ENCODE measurements at places on chromosomes 4 and X.
A peak's percentile ranks its signal among the peaks of the same experiment; 100 is the strongest.

- DNase-seq = no peak
These were observed 300.4 kb upstream of the RPS6KA3 start for GRCh38 chrX:20567108-20567507.

GRCh38 chr4:188177997-188178675 lies 38.9 kb downstream of the TRIML1 start:
- DNase-seq = no peak

DNA sequence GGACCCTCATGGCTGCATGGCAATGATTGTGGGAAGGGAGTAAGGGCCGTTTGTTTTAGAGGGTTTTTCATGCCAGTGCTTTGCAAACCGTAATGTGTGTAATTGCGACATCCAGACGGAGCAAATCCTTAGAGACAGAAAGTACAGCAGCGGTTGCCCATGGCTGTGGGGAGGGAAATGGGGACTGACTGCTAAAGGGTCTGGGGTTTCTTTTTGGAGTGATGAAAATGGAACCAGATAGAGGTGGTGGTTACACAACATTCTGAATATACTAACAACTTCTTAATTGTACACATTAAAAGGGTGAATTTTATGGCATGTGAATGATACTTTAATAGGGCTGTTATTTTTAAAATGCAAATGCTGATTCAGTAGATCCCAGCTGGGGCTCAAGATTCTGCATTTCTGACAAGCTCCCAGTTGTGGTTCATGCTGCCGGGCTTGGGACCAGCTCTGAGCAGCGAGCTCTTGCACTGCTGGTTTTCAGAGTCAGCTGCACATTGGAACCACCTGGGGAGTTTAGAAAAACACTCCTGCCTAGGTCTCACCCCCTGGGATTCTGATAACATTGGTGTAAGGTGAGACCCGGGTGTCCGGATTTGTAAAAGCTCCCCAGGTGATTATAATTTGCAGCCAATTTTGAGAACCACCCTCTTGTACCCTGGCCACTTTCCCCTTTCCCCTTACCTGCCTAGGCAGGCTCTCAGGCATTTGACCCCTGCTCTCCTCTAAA lies 47.7 kb downstream of the PRPS1 start:
- peak; percentile 74 for DNase-seq

DNA sequence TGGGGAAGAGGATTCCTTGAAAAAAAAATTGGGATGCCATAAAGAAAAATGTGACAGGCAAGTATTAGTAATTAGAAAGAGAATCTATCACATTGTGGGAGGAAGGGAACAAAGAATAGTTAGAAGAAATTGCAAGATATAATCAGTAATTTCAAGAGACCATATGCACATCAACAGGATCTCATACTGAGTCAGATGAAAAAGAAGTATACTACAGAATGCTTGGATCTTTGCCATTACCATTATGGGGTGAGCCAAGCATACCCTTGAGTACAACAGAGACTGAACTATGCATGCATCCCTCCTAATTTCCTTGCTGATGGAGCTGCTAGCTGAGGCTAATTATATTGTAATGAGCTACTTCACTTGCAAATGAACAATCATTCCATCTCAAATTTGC lies 287.6 kb downstream of the PAPSS1 start:
- DNase-seq = no peak

DNA sequence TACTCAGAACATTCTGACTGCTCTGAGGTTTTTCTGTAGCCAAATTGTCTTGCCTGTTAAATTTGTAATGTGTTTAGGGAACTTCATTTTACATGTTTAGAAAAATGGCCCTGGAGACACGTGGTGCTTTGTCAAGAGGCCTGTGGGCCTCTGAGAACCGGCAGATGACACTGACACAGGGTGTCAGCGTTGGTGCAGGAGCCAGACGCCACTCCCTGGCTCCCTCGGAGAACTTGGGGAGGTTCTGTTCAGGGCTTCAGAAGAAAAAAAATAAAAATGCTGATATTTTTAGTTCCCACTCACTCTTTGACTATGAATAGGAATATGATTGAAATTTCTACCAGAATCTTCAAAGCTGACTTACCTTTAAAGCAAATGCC lies 190.9 kb upstream of the GATB start:
- no peak for DNase-seq

GRCh38 chr4:129604632-129605255 lies 508.8 kb downstream of the C4orf33 start:
- no peak for DNase-seq

All from coronary artery (tissue), 2 donors.